ENCODE measurements at places on chromosomes 6 and 20. TPM values are rescaled to one million over a fixed set of nuclear protein-coding genes. Genes with fewer than 3 reads are reported as not detected.

DNA sequence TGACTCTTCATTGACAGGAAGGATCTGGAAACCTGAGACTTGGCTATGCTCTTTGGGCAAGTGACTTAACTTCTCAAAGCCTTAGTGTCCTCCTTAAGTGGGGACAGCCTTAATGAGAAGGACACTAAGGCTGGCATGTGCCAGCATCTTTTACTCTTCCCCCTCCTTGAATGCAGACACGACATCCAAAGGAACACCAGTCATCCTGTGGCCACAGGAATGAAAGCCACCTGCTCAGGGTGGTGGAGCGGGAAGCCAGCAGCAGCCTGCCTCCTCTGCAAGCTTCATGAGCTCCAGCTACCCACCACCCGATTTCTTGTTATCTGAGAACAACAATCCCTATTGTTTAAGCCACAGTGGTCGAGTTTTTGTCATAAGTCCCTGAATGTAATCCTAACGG, 44.5 kb downstream of the TMEM14B start:
- no peak for DNase-seq

GRCh38 chr6:42315259-42315990, 97.8 kb upstream of the MRPS10 start:
- DNase-seq = no peak

- DNase-seq = peak; percentile 55
Observed at GRCh38 chr20:13870170-13870748, 85.4 kb downstream of the NDUFAF5 start.

DNA sequence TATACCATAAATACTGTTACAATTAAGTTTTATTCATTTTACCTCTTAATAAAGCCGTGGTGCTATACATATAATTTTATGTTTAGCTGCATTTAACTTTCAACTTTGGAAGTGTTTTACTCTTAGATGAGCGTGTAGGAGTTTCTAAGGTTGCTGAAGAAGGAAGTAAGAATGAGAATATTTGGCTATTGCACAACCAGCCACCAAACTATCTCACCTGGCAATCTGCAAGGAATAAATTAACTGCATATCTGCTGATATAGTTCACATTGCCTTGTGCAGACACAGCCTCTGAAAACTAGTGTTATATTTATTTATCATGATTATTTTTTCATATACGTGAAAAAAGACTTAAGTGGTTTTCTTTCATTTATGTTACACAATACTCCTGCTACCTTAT, 230.4 kb downstream of the PLCB1 start:
- DNase-seq = no peak

GRCh38 chr6:87756858-87757257, 54.8 kb upstream of the AKIRIN2 start:
- DNase-seq = no peak

DNA sequence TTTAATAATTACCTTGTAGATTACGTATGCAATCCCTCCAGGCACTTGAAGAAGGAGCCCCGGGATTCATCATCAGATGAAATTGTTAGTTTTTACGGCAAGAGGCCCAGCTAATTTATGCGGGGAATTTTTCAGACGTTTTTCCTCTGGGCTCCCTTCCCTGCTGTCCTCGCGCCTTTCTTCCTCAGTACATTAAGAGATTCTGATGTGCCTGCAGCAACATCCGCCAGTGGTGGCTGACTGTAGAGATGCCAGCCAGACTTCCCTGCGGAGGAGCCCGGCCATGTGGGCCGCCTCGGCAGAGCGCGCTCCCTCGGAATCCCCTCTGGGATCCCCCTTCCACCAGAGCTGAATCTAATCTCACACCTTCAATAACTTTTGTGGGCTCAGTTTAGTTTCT, 46.4 kb upstream of the POU3F2 start:
- DNase-seq = peak; percentile 79

DNA sequence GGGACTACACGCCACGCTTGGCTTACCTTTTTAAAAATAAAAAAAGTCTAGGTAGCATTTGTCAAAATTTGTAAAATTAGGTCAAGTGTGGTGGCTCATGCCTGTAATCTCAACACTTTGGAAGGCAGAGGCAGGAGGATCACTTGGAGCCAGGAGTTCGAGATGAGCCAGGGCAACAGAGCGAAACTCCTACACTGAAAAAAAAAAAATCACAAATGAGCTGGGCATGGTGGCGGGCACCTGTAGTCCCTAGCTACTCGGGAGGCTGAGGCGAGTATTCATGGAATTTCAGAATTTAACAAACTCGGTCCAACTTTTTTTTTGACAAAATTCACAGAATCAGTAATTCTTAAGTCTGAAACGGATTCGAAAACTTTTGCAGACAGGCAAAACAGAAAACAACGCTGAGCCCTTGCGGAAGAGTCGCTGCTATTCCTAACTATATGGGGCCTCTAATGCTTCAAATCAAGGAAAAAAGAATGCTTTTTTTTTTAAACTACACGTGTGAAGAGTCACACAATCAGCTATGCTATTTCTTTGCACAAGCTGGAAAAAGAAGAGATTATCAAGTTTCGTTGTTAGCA, 62.9 kb downstream of the GTF2H5 start:
- no peak for DNase-seq

DNA sequence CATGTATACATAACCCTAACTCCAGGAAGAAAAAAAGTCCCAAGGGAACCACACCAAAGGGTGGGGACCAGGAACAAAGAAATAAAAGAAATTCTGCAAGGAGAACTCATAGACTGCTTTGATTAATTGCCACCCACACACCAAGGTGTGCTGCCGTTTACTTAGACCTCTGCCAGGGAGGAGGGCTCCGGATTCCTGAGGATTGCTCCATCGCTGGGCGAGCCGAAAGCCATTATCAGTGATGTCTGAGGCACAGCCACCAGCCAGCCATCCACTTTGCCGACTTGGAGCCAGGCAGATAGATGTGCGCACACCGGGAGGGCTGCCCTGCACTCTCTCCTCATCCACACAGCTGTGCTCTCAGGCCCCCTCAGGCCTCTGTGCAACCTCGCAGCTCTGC, 272.7 kb upstream of the FOXQ1 start:
- DNase-seq = no peak

GRCh38 chr20:62289898-62290297, 12.9 kb upstream of the ADRM1 start:
- no peak for DNase-seq

DNA sequence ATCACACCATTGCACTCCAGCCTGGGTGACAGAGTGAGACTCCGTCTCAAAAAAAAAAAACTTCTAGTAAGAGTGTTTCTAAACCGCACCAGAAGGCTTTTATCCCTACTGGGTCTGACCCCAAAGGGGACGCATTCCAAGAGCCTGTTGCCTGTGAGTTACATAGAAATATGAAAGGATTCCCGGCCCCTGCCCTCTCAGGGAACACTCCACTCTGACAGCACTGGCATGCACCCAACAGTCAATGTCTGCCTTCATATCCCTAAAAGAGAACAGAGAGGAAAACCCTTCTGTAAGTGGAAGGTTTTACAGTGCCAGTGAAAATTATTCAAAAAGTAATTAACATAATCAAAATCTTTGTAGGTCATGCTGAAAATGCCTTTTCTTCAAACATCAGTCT, 117.1 kb upstream of the PTPRT start:
- DNase-seq = no peak

DNA sequence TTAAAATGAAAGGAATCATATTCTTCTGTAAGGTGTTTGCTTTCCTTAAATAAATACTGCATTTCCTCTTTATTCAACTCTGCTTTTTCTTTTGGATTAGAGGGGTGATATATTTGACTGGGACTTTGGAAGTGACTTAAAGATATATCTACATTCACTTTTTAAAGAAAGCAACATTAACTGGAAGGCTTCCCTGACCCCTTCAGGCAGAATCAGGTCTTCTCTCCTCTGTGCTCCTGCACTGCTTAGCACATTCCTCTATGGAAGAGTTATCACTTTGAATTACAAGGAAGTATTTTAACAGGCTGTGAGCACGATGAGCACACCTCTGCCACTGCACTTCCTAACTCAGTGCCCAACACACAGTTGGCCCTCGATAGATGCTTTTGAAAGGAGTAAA, 59.2 kb upstream of the POU3F2 start:
- peak; percentile 57 for DNase-seq

GRCh38 chr6:155177363-155177961, 86.4 kb upstream of the CLDN20 start:
- peak; percentile 90 for DNase-seq

DNA sequence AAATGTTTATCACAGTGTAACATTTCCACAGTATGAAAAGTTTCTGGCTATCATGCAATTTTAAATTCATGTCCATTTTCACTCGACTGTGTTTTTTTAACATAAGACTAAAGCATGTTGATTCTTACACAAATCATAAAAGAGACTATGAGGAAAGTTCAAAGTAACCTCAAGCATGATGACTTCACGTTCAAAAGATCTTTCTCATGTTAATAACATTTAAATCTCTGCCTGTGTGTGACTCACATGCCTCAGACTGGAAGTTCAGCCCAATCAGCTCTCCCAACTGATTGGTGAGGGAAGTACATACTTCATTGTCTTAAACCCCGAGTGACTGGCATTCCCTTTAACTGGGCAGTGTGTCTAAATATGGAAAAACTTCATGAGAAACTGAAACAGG, 37.4 kb downstream of the ATXN1 start:
- peak; percentile 41 for DNase-seq

- no peak for DNase-seq
Observed at GRCh38 chr20:57884956-57885355, 175.1 kb upstream of the PMEPA1 start.

GRCh38 chr6:104623052-104623690, 236.5 kb downstream of the HACE1 start:
- DNase-seq = peak; percentile 80

DNA sequence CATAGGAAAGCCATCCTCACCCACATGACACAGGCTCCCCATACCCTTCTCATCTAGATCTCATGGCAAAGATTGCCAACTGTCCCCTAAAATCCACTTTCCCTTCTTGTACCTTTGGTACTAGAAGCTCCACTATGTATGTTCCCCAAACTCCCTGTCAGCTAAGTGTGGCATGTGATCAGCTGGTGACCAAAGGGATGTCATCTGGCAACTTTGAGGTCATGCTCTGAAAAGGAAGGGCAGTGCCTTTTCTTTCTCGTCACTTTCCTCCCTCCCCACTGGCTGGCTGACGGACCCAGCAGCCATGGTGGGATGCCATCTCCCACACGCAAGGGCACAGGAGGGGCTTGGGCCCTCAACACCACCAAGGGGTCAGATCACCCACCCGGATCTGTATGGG, 23.8 kb upstream of the TAF8 start:
- no peak for DNase-seq

DNA sequence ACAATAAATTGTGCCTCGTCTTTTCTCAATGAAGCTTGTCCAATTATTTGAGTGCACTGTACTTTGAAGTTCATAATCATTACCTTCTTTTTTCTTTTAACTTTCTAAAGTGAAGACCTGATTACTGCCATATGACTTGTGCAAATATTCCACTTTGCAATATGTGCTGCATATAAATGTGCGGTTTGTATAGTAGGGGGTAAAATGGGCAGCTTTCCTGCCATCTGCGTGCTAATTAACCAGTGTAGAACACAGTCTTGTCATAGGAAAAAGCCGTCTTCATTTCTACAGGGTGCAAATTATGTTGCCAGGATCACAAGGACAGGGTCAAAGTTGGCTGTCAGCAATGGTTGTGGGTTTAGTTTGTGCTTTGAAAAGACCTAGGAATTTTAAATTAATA, 397.0 kb downstream of the NKAIN2 start:
- no peak for DNase-seq

DNA sequence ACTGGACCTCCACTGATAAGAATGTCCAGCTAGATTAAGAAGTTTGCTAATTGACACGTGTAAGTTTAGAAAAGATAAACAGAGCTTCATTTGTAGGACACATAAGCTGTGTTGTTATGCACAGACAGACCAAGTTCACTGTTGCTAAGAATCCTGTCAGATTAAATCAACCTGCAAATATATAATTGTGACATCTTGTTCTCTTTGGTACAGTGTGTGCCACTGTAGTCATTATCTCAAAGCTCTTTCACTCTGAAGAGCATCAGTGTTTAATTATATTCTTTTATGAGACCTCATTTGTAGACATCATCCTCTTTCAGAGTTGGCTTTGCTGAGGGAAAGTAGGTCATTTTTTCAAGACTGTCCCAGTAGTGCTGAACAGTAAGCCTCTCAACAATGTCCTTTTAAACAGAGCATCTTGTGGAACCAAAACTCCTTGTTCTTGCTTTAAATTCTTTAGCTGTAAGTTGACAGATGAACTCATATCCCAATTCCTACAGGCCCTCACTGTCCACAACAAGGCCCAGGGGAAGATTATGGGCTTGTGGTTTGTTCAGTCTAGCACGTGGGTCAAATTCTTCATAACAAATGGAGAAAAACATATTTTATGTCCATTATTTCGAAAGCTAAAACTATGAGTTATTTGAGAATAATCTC, 252.4 kb downstream of the HDGFL1 start:
- no peak for DNase-seq

- no peak for DNase-seq
Observed at GRCh38 chr20:32979201-32979998, 24.8 kb downstream of the SUN5 start.

GRCh38 chr6:157120534-157121232, 202.6 kb downstream of the TMEM242 start:
- DNase-seq = no peak

DNA sequence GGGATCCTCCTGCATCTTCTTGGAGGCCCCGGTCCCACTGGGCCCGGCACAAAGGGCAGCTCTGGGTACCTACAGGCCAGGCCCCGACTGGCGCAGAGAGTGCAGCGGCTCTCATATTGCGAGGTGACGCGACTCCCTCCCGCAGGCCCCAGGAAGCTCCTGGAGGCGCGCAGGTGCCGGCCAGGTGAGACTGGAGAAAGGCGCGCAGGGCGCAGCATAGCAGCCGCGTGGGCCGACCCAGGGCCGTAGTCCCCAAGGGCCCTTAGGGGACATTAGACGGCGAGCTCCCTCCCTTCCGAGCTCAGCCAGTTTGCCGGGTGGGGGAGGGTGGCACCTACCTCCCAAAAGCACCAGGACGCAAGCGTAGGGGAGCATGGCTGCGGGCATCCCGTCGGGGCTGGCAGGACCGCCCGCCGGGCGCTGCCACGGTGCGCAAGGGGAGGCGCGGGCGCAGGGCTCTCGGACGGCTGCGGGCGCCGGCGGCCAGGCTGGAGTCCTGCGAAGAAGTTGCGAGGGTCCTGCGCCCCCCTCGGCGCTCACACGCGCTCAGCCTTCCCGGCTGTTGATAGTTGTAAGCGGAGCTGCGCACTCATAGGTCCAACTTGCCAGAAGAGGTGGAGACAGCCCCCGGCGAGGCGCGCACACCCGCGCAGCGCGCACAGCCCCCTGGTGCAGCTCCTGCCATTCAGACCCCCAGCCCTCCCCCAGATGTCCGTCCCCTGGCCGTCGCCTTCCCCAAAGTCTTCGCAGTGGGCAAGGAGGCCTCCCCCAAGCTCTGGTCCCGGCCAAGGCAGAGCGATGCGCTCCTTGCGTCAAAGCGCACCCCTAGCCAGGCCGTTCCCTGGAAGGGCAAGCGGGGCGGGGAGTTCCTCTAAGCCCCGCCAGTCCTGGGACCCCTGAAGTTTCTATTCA, 622 bp downstream of the APCDD1L start:
- DNase-seq = peak; percentile 69

Gene IL20RA
- 2.4 TPM for total RNA-seq

Gene ME1
- total RNA-seq = 8.0 TPM

Gene SLC22A16
- total RNA-seq = not detected

All from GM23338 (cell line).